ENCODE measurements at places on chromosomes 16 and 17. TPM values are rescaled to one million over a fixed set of nuclear protein-coding genes. Genes with fewer than 3 reads are reported as not detected.

GRCh38 chr16:23374721-23375510, 72.8 kb downstream of the SCNN1B start:
- no peak for DNase-seq

GRCh38 chr16:12220766-12221165, 244.2 kb downstream of the SNX29 start:
- DNase-seq: no peak

GRCh38 chr17:81792675-81793615, 11.0 kb upstream of the GCGR start:
- DNase-seq: no peak

- no peak for DNase-seq
These were observed 2.9 kb upstream of the DOK4 start for GRCh38 chr16:57489229-57489628.

GRCh38 chr17:49546546-49547535, 28.8 kb upstream of the NXPH3 start:
- no peak for DNase-seq

GRCh38 chr17:4558347-4558971, 1.9 kb downstream of the GGT6 start:
- no peak for DNase-seq

DNA sequence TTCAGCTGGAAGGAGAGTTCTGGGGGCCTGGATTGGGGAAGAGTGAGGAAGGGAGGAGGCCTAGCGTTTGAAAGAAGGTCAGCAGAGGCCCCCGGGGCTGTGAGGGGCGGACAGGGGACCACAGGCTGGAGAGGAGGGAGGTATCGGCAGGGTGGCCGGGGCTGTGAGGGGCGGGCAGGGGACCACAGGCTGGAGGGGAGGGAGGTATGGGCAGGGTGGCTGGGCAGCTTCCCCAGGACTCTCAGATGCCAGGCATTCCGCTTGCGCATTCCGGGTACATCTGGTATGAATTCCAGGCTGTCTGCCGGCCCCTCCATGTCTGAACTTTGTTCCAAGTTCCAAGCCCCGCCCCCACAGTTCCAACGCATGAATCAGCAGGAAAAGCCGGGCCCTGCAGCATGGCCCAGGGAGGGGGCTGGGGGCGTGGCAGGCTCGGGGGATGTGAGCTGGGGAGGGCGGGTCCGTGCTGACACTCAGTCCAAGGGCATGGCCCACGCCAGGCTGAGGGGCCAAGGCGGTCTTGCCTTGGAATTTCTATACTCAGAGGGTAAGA, 4.3 kb upstream of the TLCD2 start:
- peak; percentile 98 for DNase-seq

DNA sequence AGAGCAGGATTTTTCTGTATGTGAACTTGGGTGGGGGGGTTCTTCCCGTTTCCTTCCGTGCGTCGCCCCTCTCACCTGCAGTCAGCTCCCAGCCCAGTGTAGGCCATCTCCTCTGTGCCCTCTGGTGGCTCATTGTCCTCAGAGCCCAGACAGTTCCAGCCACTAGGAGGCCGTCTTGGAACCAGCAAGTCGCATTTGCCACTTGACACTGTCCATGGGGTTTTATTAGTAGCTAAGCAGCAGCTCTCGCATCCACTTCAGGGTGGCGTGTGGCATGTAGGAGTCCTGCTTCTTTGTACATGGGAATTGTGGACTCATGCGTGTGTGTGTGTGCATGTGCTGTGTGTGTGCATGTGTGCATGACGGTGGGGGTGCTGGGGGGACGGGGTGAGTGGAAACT, 74.0 kb downstream of the SEC14L1 start:
- no peak for DNase-seq

CTU2 gene
- 15.7 TPM for polyA plus RNA-seq

GPR142 gene
- 0.47 TPM for polyA plus RNA-seq

AATK gene
- 7.9 TPM for polyA plus RNA-seq

ADGRG3 gene
- polyA plus RNA-seq: 0.18 TPM

CARHSP1 gene
- 111 TPM for polyA plus RNA-seq
